Nucleus accumbens (tissue), 56 donors: ENCODE measurements at places on chromosomes 12 and 14.

- no peak for DNase-seq
Measured at GRCh38 chr14:63164108-63164683, 40.0 kb upstream of the RHOJ start.

GRCh38 chr12:67957383-67957782, 31.9 kb upstream of the IFNG-AS1 start:
- no peak for DNase-seq

GRCh38 chr14:92589213-92589852, 75.8 kb downstream of the RIN3 start:
- DNase-seq = no peak

DNA sequence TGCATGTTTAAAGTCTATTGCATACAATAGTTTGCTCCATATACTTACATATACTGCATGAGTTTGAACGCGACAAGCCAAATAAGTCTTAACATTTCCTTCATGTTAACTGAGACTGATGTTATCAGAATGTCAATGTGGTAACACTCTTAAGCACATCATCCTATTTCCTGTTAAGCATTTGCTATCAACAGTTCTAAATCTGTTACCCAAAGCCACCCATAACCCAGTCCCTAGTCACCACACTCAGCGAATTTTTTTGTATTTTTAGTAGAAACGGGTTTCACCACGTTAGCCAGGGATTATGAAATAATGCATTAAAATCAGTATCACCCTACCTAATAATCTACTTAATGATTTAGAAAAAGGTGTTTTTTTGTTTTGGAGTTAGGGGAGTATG, 39.4 kb downstream of the HNRNPC start:
- DNase-seq = no peak

GRCh38 chr14:58280954-58281787, 17.2 kb upstream of the ARID4A start:
- DNase-seq = peak; percentile 61

- no peak for DNase-seq
Measured at GRCh38 chr12:89742337-89743022, 33.8 kb upstream of the ATP2B1 start.

DNA sequence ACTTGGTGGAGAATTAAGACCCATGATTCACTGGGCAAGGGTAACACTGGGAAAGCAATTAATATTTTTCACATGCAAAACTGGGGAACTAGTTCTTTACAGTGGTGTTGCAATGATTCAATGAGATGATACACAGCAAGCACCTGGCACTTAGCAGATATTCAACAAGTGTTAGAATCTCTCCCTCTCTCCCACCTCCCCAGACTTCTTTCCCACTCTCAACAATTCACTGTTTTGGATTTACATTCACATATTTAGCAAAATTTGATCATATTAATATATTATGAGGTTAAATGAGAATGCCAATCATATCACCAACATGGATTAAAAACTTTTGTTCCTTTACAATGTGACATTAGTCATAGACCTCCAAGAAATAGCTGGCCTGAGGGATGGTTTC, 223.1 kb upstream of the GRIP1 start:
- no peak for DNase-seq

DNA sequence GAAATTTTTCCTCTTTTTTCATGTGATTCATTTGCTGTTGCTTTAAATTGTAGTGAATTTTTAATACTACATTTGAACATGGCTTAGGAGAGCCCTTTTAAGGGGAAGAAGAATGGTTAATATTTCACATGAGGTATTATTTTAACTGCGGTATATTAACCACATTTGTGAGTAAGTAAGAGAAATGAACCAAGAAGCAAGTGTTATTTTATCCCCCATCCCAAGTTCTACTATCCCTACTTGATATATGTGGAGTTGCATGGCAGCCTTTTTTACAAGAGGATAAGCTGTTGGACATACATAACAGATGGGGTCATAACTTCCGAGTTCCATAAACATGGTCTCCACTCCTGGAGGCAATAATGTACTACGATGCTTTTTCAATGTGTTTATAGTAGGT, 623.3 kb downstream of the LRFN5 start:
- DNase-seq = no peak

GRCh38 chr14:66619952-66620351, 112.0 kb downstream of the GPHN start:
- no peak for DNase-seq

DNA sequence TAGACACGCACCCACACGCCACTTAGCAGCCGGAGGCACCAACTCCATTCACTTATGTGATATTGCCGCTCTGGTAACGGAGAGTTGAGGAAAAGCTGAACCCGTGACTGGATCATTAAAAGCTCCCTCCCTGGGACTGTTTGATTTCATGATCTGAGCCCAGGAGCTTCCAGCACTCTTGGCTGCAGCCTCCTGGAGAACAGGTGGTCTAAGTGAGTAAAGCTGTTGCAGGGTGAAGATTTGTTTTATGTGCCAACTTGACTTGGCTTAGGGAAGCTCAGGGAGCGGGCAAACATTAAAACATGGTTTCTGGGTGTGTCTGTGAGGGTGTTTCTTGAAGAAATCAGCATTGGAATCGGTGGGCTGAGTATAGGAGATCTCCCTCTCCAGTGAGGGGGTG, 16.9 kb upstream of the TMEM132C start:
- no peak for DNase-seq

- DNase-seq = no peak
Measured at GRCh38 chr12:99005601-99006000, 360.5 kb downstream of the APAF1 start.

GRCh38 chr12:72057330-72057914, 118.8 kb downstream of the TPH2 start:
- DNase-seq = no peak

GRCh38 chr12:9043766-9044165, 54.4 kb downstream of the KLRG1 start:
- DNase-seq = no peak

GRCh38 chr14:100903672-100904185, at the start of gene RTL1:
RTL1 (minus strand) TSS chr14:100903722; CDS start chr14:100884788, 18,934 bp downstream.
- DNase-seq = no peak
